Glutamatergic neuron (in vitro differentiated cells): ENCODE measurements at places on chromosomes 13 and 19. TPM values are rescaled to one million over a fixed set of nuclear protein-coding genes. Genes with fewer than 3 reads are reported as not detected.

The CLEC4M gene
- not detected for total RNA-seq

The PSG5 gene
- not detected for total RNA-seq

The IQCN gene
- total RNA-seq = 23.6 TPM

- DNase-seq = peak; percentile 74
Observed at GRCh38 chr13:42272115-42272803, at the start of gene AKAP11. AKAP11 (plus strand) TSS chr13:42272152; CDS start chr13:42286349, 14,197 bp downstream.

GRCh38 chr13:91719033-91719432 lies 320.6 kb downstream of the GPC5 start:
- no peak for DNase-seq
